AG10803 (cell line): ENCODE measurements at places on chromosomes 16 and 17.
A peak's percentile ranks its signal among the peaks of the same experiment; 100 is the strongest.

DNA sequence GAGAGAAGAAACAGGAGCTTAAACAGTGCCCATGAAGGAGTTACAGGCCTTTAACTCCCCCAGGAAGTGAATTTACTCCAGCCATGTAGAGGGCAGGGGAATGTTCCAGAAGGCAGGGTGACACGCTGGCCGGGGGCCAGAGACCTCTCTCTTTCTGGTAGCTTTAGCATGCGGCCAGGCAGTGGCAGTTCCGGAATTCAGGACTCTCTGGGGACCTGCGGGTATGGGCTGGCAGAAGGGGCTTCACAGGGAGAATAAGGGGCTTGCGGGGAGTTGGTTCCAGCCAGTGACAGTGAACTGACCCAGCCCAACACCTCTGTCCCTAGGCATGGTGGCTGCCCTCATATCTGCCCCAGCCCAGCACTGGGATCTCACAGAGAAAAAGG, 40.0 kb downstream of the MYH3 start:
- DNase-seq = no peak

GRCh38 chr16:88634994-88635670, 3.2 kb upstream of the IL17C start:
- DNase-seq = no peak

DNA sequence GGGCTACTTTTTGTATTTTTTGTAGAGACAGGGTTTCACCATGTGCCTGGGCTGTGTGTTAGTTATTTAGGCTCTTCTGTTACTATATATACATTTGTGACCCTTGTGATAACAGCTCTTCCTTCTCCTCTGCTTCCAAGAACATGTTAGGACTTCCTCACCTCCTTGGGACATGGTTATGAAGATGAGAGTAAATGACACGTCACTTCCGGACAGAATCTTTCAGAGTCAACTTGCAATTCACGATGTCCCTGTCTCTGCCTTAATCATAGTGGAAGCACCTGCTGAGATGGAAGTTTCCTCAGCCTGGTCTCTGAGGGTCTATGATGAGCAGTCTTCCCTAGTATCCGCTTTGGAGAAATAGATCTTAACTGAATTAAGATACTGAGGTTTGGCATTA, 42.9 kb downstream of the CCDC42 start:
- DNase-seq = no peak

GRCh38 chr16:72187551-72187950, 15.6 kb upstream of the PMFBP1 start:
- DNase-seq = no peak

GRCh38 chr16:764848-765487, 4.4 kb downstream of the MSLN start:
- no peak for DNase-seq

- DNase-seq = no peak
Observed at GRCh38 chr16:2095315-2095853, 40.3 kb downstream of the PKD1 start.

- no peak for DNase-seq
Observed at GRCh38 chr16:11501632-11502031, 85.1 kb downstream of the LITAF start.

GRCh38 chr17:49610883-49611584, 35.4 kb downstream of the NXPH3 start:
- peak; percentile 44 for DNase-seq

DNA sequence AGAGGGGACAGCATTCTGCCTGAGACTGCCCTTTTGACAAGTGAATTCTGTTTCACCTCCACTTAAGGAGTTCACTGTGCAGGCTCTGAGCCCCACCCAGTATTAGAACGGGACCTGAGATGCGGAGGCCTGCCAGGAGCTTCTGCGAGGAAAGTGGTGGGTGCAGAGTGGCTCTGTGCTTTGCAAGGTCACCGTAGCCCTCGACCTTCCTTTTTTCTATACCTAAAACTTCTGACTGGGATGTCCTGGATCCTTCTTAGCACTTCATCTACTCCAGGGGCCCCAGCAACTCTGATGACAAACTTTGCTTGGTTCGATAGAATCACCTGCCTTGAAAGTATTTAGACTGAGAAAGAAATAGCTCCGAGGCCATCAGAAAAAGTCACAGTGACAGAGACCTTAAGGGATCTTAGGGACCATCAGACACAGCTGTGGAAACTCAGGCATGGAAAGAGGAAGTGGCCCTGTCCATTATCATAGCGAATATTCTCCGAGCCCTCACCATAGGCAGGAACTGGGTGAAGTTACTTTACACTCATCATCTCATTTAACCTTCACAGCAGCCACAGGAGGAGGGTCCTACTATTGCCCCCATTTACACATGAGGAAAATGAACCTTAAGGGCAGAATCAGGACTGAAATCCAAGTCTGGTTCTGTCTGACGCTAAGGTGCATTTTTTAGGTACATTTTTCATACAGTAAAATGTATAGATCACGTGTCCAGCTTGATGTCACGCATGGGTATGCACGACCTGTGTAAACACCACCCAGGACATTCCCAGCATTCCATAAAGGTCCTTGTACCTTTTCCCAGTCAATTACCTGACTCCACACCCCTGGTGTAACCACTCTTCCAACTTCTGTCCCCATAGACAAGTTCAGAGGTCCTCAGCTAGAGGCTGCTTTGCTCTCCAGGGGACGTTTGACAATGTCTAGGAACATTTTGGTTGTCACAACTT, 676 bp upstream of the KRT13 start:
- DNase-seq = no peak

- DNase-seq = peak; percentile 37
Observed at GRCh38 chr16:27431773-27432532, 30.0 kb downstream of the IL21R start.

- no peak for DNase-seq
Observed at GRCh38 chr17:33229028-33229427, 64.1 kb downstream of the ASIC2 start.

GRCh38 chr17:80064696-80065095, 28.3 kb downstream of the CCDC40 start:
- DNase-seq = no peak

DNA sequence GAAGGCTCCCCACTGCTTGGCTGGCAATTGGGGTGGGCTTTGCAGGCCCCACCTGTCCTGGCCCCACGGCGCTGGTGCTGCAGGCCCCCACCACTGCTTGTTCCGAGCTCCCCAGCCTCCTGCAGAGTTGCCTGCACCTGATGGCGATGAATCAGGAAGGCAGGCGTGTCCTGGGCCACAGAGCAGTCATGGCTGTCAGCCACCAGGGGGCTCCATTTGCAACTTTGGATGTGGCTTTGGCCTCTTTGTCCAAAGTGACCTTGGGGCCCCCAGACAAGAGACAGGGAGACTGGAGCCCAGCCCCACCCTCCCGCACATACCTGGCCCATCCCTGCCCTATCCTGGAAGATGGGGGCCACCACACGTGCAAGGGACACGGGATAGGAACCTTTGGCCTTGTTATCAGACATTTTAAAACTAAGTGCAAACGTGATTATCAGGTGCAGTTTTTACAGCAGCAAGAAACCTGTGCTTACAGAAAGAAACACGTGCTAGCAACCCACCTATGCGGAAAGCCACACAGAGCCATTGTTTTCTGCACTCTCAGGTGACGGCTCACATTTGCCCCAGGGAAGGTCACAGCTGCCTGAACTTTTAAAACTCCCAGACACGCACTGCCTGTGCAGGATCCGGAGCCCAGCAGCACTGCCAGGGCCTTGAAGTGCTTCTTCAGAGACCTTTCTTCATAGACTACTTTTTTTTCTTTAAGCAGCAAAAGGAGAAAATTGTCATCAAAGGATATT, at the start of gene DNASE1:
Gene DNASE1, plus strand, starts transcription at position 443 of the 743 bp plus-strand sequence. CDS start 683 bp downstream, outside the sequence.
- peak; percentile 54 for DNase-seq

- no peak for DNase-seq
Observed at GRCh38 chr17:31715446-31715845, 143.6 kb downstream of the COPRS start.

GRCh38 chr17:68196394-68197090, 51.3 kb upstream of the AMZ2 start:
- DNase-seq = no peak

DNA sequence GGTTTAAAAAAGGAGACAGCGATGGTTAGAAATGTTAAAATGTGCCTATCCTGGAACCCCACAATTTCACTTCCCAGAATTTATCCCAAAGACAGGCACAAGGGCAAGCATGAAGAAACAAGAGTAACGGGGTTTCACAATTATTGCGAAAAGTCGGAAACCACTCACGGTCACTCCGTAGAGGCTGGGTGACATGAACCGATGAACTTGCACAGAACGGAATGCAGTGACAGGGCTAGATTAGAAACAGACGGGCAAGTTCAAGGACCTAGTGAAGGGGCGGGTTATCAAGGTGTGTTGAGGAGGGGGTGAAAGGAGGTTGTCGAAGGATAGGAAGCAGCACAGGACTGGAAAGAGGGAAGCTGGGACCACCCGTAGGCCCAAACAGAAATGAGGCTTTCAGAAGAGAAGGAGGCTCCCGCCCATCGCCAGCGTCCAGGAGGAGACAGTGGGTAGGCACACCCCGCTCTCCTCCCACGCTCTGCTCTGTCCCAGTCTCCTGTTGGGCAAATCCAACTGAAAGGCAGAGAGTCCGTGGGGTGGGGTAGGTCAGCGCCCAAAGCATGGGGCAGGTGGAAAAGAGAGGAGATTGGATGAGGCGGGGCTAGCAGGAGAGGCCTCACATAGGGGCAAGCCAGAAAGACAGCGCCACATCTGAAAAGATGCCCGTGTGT, 47.4 kb upstream of the JPH3 start:
- no peak for DNase-seq

- DNase-seq = no peak
Observed at GRCh38 chr17:74785981-74786360, 9.8 kb upstream of the NAT9 start.

DNA sequence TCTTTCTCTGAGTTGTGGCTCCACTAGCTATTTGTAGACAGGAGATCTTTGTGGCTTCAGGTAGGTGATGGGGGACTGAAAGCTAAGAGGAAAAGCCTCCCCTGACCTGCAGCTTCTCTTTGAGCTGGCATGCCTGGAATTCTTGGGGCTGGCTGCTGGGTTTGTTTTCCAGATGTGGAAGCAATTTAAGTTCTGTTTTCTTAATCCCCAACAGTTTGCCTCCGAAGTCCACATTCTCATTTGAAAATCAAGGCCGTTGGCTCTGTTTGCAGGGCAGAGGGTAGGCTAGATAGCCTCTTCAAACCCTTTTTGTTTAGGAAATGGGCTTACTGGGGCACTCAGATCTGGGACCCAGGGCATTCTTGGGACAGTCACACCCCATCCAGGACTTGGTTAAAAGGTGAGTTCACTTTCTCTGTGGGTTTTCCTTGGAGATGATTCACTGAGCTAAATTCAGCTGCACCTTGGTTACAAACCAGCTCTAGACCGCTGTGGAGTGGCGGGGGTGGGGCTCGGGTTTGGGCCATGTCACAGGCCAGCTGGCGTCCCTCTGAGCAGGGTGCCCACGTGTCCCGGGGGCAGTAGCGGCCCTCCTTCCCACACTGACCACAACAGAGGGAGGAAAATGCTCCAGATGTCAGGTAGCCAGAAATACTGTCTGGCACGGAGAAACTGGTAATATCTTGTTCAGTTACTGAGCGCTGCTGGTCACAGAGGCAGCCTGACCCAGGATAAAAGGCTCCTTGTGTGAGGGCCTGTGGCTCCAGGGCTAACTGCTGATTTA, 108.5 kb downstream of the RAB11FIP4 start:
- peak; percentile 39 for DNase-seq

- no peak for DNase-seq
Observed at GRCh38 chr17:67021196-67021595, 23.2 kb upstream of the CACNG1 start.

DNA sequence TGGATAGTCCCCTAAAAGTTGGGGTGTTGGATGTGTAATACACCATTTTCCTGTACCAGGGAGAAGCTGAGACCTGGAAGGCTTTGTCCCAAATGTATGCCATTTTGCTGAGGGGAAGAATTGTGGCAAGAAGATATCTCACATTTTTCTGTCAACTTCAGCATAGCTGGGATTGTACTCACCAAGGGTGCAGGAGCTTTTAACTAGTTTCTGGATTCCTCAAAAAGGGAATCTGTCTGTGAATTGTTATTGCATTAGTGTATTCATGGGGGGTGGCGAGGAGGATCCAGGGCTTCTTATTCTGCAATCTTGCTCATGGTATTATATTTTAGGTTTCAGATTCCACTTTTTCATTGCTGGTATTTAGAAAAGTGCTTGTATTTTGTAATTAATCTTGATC, 208.2 kb upstream of the MYOCD start:
- DNase-seq = peak; percentile 70

DNA sequence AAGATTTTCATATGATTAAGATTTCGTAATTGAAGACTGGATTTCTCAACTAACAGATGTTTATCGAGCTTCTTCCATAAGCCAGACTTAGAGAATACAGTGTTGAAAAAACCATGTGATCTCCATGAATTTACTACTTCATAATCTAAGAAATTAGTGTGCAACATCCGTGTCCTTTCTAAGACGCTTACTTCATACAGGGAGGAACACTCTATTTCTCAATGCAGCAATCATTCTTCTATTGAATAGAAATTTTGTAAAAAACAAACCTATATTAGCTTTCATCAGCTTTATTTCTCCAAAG, 946.3 kb downstream of the KCNJ2 start:
- DNase-seq = peak; percentile 79

- DNase-seq = no peak
Observed at GRCh38 chr16:31465788-31466370, 6.1 kb upstream of the TGFB1I1 start.
